GM04504 (cell line): ENCODE measurements at places on chromosomes 3 and 15.

DNA sequence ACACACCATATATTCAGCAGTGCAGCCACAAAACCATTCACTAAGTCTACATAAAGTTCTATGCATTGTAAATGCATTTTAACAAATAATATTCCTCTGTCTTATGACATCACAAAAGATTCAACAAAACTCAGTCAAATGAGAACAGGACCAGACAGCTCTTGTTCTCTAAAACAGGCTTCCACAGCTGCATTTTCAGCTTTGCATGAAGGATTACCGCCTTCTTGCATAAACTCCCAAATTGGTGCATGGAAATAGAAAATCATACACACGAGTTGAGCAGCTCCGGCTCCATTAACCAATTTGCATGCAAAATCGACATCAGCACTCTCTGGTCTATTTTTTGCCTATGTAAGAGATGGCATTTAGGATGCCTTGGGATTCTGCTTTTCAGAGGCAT lies 66.4 kb downstream of the RFTN1 start:
- no peak for DNase-seq

GRCh38 chr3:37223141-37223558 lies 48.8 kb upstream of the LRRFIP2 start:
- DNase-seq, result no peak

GRCh38 chr3:47194994-47195393 lies 31.1 kb upstream of the SETD2 start:
- DNase-seq, result no peak

GRCh38 chr3:185328324-185329004 lies 34.5 kb upstream of the MAP3K13 start:
- no peak for DNase-seq

- DNase-seq, result no peak
Measured at GRCh38 chr3:13229273-13229949, 156.2 kb upstream of the IQSEC1 start.

GRCh38 chr3:183217548-183218332 lies 35.3 kb upstream of the B3GNT5 start:
- no peak for DNase-seq

- no peak for DNase-seq
Measured at GRCh38 chr15:63509955-63510940, 5.9 kb downstream of the USP3 start.

DNA sequence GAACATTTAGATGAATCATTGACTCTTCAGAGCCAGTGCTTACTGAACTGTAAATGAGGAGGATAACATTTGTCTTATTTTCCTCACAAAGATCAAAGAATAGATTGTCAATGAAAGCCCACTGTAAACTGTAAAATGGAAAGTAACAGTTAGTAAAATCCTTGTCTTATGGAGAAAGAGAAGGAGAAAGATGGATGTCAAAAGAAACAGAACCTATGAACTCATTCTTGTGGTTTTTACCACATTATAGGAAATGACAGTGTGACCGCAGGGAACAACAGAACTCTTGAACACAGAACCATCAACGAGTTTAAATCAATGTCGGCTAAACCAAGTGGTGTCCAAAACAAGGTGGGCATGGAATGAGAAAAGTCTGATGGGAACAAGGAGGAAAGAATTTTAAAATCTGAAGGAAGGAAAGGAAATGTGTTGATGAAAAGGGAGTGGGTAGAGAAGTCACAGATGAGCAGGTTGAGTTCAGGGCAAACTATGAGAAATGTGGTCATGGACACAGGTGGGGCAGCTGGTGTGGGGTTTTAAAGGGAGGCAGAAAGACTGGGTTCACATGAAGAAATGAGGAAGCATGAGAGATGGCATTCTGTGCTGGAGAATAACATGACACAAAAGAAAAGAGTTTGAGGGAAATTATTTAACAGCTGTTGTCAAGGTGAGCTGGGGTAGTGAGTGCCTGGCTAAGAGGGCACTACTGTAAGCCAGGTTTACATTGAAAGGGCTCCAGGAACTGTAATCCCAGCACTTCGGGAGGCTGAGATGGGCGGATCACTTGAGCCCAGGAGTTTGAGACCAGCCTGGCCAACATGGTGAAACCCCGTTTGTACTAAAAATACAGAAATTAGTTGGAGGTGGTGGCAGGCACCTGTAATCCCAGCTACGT lies 42.4 kb upstream of the ETV5 start:
- no peak for DNase-seq

GRCh38 chr3:94127115-94127514 lies 64.3 kb downstream of the NSUN3 start:
- no peak for DNase-seq
